ENCODE measurements at places on chromosomes 12 and 14.

DNA sequence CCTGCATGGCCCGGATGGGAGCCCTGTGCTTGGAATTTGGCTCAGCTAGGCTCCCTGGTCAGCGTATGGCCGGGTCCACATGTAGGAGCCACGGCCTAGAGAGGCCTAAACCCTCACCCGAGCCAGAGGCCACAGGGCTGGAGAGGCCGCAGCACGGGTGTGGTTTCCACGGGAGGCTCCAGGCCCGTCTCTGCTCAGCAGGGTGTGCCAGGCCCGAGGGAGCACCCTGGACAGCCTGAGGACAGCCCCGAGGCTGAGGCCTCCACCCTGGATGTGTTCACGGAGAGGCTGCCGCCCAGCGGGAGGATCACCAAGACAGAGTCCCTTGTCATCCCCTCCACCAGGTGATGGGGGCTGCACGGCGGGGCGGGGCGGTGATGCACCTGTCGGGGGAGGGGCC lies 17.6 kb upstream of the TEX22 start:
- DNase-seq = no peak

DNA sequence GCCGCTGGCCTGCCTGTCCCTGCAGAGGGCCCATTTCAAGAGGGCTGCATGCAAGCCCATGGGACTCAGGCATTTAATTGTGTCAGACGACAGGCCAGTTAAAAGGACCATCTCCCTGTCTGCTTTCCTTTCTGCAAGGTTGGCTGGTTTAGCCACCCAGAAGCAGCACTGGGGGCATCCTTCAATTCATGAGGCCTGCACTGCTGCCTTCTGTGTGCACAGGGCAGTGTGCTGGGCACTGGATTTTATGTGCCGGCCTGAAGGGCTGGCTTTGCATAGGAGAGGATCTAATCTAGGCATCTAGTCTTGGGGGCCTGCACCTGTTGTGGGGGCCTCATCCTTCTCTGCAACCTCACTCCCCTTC lies 114.1 kb upstream of the FKBP4 start:
- no peak for DNase-seq

DNA sequence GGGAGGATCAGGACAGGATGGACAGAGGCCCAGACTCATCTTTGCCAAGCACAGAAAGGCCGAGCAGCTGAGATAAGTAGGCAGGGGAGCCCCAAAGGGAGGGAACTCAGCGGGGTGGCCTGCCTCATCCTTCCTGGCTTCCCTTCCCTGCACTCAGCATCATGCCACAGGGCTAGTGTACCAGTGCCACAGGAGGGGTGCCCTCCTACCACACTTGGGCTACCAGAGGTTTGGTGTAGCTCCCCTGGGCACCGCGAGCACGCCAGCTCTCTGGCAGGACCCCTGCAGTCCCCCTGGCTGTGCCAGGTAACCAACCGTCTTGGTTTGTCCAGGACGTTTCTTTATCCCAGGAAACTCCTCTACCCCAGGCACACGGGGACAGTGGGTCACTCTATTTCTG lies 123.5 kb downstream of the ESRRB start:
- no peak for DNase-seq

DNA sequence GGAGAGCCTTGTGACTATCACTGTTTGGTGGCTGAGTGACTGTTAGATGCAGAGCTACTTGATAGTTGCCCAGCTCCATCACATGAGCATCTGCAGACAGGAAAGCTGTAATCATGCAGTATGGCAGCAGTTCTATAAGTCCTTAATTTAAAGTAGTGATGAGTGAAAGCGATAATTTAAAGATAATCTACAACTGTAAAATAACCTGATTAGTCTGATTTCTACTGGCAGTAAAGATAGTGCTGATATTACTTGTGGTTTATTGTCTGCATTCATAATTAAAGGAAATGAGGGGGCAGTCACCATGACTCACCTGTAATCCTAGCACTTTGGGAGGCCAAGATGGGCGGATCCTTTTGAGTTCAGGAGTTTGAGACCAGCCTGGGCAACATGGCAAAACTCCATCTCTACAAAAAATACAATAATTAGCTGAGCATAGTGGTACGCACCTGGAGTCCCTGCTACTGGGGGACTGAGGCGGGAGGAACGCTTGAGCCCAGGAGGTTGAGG lies 41.2 kb upstream of the PLEKHD1 start:
- DNase-seq = no peak

GRCh38 chr14:56463271-56463890 lies 116.2 kb upstream of the TMEM260 start:
- no peak for DNase-seq

DNA sequence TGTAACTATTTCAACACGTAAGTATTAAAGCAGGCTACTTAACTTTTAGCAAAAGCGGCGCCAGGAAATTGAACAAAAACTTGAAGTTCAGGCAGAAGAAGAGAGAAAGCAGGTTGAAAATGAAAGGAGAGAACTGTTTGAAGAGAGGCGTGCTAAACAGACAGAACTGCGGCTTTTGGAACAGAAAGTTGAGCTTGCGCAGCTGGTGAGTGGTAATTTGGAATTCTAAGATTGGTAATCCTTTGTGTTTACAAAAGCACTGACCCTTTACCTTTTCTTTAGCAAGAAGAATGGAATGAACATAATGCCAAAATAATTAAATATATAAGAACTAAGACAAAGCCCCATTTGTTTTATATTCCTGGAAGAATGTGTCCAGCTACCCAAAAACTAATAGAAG lies 4.0 kb downstream of the PNN start:
- no peak for DNase-seq

- DNase-seq = no peak
These were observed 26.6 kb downstream of the PIGH start for GRCh38 chr14:67573228-67574010.

DNA sequence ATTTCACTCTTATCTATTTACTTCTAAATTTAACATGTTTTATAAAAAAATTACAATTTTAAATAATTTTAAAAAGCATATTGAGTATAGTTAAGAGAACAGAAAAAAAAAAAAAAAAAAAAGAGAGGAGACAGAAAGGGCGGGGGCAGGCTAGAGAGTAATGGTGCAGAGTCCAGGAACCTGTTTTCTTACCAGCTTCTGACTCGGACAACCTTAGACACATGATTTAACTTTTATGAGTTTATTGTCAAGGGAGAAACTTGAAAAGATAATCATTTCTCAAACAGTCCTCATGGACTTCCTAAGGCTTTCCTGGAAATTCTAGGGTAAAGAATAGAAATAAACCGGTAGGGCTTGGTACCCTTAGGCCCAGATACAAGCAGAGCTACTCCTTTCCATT lies 84.3 kb downstream of the RPS6KA5 start:
- DNase-seq = no peak

DNA sequence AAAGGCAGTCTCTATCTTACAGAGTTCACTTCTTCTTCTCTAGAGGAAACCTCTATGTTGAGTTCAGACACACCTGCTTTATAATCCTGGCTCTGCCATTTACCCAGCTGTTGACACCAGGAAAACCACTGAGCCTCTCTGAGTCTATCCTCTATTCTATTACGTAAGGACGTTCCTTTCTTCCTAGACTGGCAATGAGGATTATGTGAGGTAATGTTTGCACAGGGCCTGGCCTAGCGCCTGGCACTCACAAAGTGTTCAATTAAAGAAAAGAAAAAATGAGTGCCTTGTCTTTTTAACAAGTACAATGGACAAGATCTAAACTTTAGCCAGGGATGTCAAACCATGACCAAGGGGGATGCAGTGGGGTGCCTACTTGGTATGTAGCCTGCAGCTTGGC lies 641.9 kb upstream of the TBX3 start:
- no peak for DNase-seq

- no peak for DNase-seq
These were observed 243.1 kb upstream of the FOXN3 start for GRCh38 chr14:89660166-89660565.

DNA sequence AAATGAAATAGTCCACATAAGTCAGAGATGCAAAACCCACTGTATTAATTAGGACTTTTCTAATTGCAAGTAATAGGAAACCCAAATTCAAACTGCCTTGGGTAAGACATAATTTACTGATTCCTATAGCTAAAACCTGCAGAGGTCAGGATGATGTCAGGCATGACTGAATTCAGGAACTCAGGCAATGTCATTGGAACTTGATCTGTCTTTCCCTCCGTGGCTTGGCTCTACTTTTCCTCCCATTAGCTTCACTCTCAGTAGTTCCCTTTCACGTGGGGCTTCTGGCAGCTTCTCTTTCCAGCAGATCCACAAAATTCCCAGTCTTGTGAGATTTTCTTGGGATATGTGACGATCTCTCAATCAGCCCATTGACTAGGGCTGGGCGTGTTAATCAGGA lies 2.4 kb upstream of the JDP2 start:
- DNase-seq = no peak

DNA sequence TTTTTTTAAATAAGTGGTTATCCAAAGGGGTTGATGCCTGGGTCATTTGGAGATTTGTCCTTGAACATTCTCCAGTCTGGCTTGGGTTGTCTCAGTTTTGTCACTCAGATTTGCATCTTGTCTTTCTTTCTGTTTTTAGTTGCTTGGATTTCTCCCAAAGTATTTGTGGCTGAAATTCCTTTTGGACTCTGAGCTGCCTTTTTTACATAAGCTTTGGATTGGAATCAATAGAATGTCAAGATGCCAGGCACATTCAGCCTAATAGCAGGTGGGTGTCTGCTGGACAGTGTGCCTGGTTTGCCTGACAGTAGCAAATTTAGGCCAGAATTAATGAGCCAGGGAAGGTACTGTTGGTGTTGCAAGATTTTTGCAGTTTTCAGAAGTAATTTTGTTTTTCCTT lies 50.0 kb downstream of the FLRT2 start:
- DNase-seq = no peak

DNA sequence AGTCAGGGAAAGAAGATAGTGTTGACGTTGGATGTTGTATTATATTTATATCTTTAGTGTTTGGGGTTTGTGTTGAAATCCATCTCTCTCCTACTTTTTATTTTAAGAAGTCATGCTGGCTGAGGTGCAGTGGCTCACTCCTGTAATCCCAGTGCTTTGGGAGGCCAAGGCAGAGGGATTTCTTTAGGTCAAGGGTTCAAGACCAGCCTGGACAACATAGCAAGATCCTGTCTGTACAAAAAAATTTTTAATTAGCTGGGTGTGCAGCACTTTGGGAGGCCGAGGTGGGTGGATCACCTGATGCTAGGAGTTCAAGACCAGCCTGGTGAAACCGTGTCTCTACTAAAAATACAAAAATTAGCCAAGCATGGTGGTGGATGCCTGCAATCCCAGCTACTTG lies 23.9 kb downstream of the A2ML1 start:
- no peak for DNase-seq

DNA sequence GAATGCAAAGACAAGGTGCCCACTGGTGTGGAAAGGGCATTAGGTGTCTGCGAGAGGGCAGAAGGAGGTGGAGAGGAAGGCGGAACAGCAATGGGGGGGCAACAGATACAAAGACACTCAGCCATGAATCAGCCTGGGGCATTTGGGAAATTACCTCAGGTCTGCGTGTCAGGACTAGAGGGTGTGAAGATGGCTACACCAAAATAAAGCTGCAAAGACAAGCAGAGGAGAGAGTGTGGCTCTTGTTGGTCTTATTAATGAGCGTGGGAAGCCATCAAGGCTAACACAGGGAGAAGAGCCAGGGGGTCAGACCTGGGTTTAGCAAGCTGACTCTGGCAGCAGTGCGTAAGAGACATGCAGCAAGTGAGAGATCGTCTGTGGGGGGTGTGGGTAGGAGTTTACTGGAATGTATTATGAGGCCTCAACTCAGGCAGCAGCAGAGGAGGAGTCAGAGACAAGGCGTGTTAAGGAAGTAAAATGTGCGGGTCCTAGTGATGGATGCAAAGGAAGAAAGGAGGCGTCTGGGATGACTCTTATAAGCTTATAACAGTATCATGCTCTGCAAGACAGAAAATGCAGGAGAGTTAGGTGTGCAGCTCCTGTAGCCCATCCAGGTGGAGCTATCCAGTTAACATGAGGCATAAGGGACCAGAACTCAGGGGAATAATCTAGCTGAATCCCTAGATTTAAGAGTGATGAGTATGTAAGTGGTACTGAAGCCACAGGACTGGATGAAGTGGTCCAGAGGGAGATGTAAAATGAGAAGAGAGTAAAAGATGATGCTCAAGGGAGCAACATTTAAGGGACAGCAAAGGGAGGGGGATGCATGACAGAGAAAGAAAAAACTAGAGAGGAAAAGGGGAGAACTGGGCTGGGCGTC lies 50.4 kb downstream of the KCNK10 start:
- DNase-seq = no peak

GRCh38 chr12:66058554-66058953 lies 72.0 kb downstream of the LLPH start:
- no peak for DNase-seq

DNA sequence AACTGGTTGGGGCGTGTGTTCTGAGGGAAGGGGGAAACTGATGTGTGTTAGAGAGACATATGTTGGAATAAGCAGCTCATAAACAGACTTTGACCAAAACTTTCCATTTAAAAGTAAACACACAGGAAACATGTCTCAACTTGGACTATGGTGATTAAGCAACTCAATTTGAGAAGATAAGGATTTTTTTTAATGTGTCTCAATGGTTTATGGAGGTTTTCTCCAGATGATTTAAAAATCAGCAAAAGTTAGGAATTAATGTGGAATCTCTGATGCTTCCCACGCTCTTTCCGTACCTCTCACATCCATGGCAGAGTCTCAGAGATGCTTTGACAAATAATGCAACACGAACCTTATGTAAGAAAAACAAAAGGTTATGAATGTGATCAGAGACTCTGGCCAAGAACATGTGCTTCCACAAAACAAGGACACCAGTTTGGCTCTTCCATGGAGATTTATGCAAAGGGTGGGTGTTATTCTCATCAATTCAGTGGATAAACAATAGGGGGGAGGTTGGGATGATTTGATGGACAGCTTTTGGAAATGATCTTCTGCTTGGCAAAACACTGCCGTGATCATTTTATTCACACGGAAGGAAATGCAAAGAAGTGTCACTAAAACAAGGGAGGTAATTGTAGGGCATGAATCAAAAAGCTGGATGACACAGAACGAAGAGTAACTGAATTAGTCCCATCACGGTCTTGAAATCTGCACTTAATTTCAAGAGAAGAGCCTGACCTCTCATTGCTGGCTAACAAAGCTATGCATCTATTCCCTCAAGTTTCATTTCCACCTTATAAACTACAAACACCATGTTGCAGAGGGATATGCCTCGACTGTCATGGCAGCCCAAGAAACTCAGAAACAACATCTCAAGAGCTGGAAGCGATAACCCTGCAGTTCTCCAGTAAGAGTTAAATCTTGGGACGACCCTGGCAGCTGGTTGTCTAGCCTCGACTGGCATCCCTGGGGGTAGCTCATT lies 76.5 kb downstream of the FOXN3 start:
- no peak for DNase-seq
